ENCODE measurements at places on chromosomes 7 and 10.

GRCh38 chr7:38282081-38282480 is 8.6 kb upstream of the TARP start:
- no peak for DNase-seq

GRCh38 chr7:128729494-128729893 is 9.7 kb upstream of the CALU start:
- DNase-seq = no peak

DNA sequence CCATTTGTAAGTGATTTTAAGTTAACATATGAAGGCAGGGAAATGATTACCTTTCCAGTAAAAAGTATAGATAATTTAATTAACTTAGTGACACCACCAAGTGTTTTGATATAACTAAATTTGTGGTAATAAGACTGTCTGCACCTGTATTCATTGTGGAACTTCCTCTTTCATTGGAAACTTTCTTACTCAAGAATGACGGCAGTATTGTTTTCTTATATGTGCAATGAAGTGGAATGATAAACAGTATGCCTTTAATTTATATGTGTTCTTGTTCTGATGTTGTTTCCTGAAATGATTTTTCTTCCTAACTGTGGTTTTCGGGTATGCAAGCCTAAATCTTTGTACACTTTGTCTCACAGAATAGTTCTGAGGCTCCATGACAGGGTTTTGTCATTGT is 46.4 kb downstream of the CASD1 start:
- DNase-seq = no peak

DNA sequence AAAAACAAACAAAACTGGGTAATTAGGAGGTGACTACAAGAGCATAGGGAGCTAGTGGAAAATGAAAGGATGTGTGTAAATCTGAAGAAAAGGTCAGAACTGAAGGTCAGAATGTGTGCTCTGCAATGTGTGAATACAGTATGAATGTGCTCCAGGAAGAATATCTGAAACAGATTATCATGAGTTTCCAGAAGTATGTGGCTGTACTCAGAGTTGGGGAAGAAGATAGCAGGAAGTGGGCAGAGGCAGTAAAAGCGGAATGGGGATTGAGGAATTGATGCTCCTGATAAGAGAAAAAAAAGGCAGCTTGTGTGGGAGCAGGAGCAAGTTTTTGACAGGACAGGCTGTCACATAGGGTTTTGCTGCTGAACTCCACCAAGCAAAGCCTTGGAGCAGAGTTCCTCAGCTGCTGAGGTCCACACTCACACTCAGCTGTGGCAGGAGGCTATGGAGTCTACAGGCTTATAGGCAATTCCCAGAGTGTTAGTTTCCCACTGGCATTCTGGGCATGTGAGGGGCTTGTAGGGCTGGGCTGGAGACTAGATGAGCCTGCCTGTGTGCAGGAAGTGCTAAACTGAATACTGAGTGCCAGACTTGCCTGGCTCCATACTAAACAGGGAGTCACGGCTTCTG is 22.9 kb downstream of the H2AZ2 start:
- no peak for DNase-seq

DNA sequence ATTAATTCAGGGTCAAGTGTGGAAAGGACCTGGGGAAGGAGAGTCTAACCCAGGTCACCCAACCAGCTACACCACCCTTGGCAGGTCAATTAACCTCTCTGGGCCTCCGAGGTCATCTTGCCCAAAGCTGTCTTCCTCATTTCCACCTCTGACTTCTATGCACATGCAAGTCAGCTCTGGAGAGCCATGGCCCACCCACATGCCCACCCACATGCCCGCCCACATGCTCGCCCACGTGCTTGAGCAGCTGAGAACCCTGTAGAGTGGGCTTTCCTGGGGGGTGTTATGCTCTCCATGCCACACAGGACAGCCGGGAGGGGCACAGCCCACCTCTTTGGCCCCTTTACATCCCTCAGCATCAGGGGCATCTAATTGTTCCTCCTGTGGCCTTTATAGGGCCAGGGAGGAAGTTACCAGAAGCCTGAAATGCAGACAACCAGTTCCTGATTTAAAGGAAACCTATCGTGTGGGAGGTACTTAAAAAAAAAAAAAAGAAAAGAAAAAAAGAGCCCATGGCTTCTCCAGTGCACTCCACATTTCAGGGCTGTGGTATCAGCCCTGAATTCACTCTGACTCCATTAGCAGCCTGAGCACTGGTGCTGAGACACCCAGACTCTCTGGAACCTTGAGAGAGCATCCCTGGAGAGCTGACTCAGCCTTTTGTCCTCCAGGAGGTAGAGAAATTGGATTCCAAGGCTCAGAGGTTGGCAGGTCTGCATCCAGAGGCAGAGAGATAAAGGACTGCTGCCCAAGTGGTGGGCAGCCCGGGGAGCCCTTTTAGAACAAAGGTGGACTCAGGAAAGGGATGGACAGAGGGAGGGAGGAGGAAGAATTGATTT is 176.2 kb upstream of the ZMIZ1 start:
- no peak for DNase-seq

DNA sequence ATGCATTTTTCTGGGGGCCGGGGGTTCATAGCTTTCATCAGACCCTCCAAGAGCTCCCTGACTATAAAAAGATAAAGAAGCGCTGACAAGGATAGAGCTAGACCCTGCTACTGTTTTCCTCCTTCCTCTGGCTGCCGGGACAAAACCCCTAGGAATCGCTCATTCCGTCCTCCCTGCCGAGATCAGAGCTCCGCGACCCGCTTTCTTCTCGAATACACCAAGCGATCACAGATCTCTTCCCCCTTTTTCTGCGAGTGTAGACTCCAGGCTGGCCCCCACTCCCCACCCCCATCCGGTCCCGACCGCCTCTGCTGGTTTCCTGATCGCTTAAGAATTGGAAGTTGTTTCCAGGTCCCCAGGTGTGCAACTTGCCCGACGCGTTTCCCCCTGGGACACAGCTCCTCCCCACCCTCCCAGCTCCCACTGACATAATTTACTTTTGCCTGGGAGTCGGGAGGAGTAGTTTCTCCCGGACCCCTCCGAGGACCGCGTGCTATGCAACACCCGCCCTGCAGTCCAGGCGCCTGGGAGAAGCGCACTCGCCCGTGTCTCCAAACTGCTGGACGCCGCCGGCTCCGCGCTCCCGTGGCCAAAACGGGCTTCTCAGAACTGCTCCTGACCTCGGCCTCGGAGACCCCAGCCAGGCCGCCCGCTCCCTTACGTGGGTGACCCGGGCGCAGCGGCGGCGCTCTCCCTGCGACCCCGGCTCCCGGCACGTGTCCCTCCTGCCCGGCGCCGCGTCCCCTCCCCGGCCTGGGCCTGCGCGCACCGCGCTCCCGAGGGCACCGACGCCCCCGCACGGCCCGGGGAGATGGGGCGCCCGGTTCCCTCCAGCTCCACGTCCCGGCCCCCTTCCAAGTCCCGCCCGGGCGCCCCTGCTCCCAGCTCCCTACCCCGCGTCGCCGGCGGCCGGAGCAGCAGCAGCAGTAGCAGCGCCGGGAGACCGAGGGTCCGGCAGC is 552 bp downstream of the IL15RA start:
- DNase-seq = no peak

DNA sequence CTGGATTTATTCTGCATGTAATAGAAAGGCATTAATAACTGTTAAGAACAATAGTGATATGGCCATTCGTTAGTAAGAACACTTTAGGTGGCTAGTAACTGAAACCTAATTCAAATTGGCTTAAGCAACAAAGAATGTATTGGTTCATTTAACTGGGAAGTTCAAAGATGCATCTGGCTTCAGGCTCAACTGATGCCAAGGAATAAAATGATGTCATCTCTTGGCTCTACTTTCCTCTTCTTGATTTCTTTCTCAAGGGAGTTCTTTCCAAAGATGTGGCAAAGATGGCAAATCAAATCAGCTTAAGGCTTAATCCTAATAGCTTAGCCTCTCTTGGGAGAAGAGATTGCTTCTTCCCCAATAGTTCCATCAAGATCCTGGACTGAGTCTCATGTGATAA is 51.6 kb downstream of the PIK3CG start:
- no peak for DNase-seq

DNA sequence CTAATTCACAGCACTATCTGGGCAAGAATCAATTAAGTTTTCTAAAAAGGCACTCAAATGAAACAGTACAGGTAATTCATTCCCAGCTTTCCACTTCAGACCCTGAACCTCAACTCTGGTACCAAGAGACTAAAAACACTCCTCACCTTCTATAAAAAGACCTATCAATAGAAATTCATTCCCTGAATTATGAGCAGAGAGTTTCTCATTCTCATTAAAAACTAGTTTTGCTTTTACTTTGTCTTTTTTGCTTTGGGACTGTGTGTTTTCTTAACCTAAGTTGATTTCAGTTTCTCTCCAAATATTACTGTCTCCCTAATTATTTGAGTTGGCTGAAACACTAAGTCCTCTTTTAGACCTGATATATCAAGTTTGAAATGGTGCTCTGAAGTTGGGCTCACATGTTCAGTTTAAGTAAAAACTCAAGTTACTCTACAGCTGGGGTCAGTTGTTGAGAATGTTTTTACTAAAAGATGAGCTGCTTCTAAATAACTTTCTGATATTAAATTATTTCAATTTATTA is 189.5 kb downstream of the JAZF1 start:
- no peak for DNase-seq

DNA sequence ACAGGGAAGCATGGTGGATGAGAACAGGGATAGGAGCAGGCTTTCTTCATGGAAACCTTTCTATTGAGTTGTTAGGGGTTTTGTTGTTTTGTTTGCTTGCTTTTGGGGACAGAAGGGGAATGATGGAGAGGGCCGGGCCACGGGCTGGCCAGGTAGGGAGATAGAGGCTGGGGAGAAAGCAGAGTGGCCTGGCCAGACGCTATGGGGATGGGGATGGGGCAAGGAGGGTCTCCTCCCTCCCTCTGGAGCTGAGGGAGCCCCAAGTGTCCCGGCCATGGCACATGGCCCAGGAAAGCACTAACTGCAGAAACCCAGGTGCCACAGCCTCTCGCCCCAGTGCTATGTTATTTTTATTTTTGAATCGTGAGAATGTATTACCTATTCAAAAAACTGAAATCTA is 10.0 kb downstream of the AOC1 start:
- DNase-seq = no peak

GRCh38 chr7:98238976-98239375 is 13.1 kb downstream of the TECPR1 start:
- no peak for DNase-seq

- no peak for DNase-seq
Measured at GRCh38 chr10:122461367-122461728, at the start of gene HTRA1. Gene HTRA1, plus strand, starts transcription at chr10:122461553. Its CDS starts 100 bp downstream, at chr10:122461653.

GRCh38 chr10:123203393-123204126 is 49.4 kb downstream of the BUB3 start:
- DNase-seq = no peak

DNA sequence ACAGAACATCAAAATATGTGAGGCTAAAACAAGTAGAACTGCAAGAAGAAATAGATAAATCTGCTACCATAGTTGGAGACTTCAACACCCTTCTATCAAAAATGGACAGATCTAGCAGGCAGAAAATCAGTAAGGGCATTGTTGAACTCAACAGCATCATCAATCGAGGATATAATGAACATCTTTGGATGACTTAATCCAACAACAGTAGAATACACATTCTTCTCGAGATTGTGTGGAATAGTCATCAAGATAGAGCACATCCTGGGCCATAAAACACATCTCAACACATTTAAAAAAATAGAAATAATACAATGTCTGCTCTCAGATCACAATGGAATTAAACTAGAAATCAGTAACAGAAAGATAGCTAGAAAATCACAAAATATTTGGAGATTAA is 9.9 kb downstream of the IGFBP1 start:
- DNase-seq = no peak

DNA sequence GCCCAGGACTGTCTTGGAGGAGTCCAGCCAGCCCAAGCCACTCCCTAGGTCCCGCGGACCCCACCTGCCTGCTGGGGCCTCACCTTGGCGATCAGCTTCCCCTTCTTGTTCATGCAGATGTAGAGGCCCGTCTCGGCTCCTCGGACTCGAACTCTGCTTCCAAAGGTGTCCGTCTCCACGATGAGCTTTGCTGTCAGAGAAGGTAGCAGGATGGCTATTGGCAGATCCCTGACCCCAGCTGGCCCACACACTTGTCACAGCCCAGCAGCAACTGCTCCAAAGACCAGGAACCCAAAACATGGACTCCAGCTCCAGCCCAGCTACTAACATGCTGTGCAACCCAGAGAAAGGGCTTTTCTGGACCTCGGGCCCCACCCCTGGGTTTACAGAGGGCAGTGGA is 4.5 kb downstream of the FGF8 start:
- DNase-seq = no peak

DNA sequence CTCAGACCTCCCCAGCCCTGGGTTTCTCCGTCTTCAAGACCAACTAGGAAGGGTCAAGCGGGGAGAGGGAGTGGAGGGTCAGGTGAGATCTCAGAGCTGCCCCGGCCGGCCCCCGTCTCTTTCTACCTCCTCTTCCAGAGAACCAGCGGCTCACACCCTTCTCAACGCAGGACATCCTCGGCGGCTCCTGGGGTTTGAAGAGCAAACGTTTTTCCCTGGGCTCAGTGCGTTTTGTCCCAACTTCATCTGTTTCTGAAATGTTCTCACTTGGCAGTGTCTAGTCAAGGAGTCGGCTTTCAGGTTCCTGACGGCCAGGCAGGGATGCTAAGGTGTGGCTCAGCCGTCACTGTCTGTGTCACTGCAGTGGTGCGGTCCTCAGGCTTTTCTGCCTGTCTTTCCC is 416.4 kb upstream of the FOXK1 start:
- DNase-seq = no peak

DNA sequence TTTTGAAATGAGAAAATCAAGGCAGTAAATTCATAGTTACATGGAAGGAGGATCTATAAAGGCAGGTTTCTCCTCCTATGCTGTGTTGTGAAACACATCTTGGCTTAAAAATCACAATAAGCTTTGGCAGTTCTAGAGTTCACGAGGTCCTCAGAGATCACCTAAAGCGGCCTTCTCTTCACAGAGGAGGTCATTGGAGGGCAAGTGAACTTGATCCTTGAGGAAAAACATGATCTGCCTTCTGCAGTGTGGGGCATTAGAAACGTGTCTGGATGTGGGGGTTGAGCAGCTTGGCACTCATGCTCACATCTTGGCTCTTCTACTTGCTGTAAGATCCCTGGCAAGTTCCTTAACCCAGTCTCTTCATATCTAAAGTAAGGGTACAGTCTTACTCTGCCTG is 96.1 kb upstream of the BMPER start:
- no peak for DNase-seq

GRCh38 chr7:18278316-18278715 is 217.2 kb upstream of the HDAC9 start:
- no peak for DNase-seq

DNA sequence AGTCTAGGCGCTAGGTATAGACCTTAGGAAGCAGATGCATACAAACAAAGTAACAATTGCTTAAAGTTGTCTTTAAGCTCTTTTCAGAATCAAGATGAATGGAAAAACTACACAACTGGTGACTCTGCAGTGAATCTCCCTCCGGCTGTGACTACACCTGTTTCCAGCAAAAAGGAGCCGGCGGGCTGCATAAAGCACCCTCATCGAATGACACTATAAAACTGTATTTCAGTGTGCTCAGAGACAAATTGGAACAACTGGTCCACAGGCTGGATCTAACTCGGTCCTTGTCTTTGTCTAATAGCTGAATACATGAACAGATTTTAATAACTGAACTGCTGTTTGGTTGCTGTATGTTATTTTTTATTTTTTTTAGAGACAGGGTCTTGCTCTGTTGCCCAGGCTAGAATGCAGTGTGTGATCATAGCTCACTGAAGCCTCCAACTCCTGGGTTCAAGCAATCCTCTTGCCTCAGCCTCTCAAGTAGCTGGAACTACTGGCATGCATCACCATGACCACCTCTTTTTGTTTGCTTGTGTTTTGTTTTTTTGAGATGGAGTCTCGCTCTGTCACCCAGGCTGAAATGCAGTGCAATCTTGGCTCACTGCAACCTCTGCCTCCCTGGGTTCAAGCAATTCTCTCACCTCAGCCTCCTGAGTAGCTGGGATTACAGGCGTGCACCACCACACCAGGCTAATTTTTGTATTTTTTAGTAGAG is 64.2 kb upstream of the SVIL start:
- no peak for DNase-seq

Data from stimulated activated CD8-positive, alpha-beta memory T cell treated with anti-CD3 and anti-CD28 coated beads, Interleukin-7, amount 100 ng/mL, for 1 hour (primary cell).